Activated T-helper 1 cell treated with anti-CD3 and anti-CD28 coated beads, Interleukin-12 subunit alpha, Interleukin-12 subunit beta, Interleukin-2, Interleukin-4 antibody, amounts not matched to agents 30 ng/mL and 10 ng/mL and 1 ng/mL, durations not matched to agents 14 hours and 24 hours and 36 hours (primary cell): ENCODE measurements at places on chromosomes 6 and 20.

DNA sequence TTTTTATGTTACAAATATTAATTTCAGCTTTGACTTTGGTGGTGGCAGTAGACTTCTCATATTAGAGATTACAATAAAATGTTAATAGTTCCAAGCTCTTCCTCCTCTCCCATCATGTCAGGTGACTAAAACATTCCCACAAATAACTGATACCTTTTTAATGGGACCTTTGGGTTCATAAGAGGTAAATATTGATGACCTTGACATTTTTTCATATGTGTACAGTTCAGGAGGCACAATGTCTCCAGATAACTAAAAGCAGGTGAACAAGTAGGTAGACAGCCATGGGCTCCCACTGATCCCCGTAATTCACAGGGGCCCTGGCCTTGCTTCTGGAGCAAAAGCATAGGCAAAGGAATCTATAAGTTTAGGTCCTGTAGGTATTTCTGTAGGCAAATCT, 317.7 kb downstream of the SOX4 start:
- no peak for DNase-seq

GRCh38 chr6:35465646-35466045, 2.6 kb upstream of the RPL10A start:
- DNase-seq, result no peak

GRCh38 chr6:42340511-42340910, 111.2 kb downstream of the TRERF1 start:
- no peak for DNase-seq

DNA sequence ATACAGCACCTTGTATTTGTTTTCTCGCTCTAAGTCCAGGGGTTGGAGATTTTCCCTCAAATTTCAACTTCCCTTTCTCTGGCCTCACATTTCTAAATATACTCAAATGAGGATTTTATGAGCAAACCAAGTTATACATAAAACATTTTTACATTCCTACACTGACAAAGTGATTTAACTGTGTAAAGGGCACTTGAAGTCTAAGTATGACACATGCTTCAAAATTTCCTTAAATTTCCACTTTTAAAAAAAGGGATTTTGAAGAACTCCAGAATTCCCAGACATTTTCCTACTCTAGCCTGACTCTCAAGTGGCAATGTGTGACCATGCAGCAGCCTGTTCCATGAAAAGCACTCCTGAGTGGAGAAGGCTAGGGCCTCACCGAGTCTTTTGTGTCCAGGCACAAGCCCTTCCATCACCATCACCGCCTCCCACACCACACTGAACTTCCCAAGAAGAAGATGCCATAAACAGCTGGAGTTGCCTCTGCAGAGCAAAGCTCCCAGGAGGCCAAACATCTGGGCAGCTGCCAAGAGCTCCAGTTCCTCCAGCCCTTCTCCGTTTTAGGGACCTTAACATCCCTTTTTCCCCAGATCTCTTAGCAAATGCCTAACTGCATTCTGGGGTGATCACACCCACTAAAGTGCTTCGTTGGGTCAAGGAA, 68.9 kb downstream of the NCR2 start:
- DNase-seq, result no peak

DNA sequence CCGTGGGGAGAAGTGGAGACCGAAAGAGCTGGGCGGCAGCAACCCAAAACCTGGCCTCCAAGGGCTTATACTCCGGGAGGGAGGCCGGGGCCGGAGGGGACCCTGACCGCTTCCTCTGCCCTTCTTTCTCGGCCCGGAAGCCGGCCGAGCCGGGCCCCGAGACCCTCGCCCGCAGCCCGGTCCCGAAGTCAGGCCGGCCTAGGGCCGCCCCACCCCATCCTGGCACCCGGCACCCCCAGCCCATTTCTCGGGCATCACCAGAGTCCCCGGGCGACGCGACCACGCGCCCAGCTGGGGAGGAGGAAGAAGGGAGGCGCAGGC, 572 bp upstream of the ZDHHC14 start:
- DNase-seq, result no peak
